ENCODE measurements at places on chromosomes 6 and 20.

DNA sequence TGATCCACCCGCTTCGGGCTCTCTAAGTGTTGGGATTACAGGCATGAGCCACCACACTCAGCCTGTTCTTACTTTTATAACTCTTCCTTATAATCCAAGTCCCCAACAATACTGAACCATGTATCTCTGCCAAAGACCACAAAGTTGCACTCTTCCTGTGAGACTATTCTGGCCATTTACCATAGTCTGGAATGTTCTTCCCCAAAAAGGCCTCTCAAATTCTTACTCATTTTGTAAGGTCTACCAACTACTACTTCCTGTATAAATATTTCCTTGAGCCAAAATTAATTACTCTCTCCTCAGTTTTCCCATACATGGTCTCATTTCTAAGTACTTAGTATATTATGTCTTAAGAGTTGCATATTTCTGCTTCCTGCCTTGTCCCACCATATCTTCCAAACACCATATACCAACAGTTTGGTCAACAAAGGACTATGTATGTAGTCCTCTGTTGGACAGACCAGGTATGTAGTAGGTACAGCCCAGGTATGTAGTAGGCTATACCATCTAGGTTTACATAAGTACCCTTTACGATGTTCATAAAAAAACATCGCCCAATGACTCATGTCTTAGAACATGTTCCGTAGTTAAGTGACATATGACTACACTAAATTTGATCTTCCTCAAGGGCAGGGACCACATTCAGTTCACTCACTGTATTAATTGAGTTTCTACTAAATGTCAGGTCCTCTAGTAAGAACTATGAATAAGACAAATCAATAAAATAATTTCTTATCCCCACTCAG lies 22.0 kb downstream of the RANBP9 start:
- no peak for DNase-seq

GRCh38 chr6:38207375-38207774 lies 387.8 kb downstream of the ZFAND3 start:
- no peak for DNase-seq

- DNase-seq = no peak
Observed at GRCh38 chr20:46770330-46771194, 61.1 kb downstream of the SLC2A10 start.

- no peak for DNase-seq
Observed at GRCh38 chr20:2972126-2972525, 71.3 kb upstream of the GNRH2 start.

DNA sequence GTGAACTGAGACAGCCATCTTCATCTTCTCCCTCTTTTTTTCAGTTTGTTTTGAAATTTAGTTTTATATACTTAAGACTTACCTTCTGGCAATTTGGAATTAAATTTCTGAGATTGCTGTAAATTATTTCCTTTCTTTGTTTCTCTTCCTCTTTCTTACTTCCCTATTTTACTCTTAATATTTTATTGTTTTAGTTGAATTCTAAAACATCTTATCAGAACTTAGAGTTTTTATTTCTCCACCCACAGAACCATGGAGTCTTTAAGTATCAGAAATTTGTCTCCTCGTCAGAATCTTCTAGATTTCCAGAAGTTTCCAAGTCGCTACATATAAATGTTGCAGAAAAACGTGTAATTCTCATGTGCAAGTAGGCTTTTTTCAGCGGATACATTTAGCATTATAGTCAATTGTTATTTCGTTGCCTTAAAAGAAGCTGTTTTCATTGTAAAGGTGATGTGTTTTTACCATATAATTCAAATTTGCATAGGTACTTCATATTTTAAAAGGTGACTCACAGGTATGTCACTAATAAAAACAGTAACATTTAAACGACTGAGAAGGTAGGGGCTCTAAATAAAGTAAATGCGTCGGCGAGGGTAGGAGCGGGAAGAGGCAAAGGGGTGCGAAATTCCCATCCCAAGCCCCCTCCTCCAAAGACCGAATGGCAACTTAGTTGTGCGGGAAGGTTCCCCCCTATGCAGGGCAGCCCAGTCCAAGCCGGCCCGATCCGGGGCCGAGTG lies 866 bp upstream of the MYO6 start:
- no peak for DNase-seq

GRCh38 chr6:155396605-155397004 lies 59.0 kb downstream of the NOX3 start:
- DNase-seq = no peak

DNA sequence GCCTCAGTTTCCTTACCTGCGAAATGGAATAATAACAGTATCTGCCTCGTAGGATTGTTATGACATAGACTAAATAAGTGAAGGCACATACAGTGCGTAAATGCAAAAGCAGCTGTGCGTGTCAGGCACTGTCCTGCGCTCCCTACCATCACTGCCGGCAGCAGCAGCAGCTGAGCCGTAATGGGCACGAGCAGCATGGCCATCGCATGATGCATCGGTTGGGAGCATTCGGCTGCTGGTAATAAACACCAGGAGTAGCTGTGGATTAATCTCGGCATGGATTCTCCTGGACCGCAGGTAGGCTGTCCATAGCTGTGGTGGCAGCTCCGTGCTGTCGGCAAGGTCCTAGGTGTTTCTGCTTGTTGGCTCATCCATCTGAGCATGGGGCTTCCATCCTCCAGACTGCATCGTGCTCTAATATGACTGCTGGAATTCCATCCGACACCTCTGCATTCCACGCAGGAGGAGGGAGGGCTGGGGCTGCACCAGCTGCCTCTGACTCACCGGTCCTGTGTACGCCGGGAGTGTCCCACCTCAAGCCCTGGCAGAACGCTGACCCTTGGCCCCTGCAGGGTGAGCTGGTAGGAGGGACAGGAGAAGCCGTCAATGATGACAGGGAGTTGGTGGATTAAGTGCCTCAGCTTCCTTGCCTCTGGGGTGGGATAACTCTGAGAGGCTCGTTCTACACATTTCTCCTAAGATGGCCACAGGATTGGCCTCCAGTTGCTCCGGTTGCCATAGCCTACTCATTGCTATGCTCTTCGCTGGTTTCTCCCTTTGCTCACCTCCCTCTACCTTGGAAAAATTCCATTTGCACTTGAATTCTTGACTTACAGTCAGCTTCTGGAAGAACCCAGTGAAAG lies 100.9 kb upstream of the PMEPA1 start:
- DNase-seq = no peak

All from NCI-H446 (cell line).